Stomach (tissue), 19 donors: ENCODE measurements at places on chromosomes 12 and 14. TPM values are rescaled to one million over a fixed set of nuclear protein-coding genes. Genes with fewer than 3 reads are reported as not detected.

CACNA1C gene
- total RNA-seq, result 29.2 TPM

DNA sequence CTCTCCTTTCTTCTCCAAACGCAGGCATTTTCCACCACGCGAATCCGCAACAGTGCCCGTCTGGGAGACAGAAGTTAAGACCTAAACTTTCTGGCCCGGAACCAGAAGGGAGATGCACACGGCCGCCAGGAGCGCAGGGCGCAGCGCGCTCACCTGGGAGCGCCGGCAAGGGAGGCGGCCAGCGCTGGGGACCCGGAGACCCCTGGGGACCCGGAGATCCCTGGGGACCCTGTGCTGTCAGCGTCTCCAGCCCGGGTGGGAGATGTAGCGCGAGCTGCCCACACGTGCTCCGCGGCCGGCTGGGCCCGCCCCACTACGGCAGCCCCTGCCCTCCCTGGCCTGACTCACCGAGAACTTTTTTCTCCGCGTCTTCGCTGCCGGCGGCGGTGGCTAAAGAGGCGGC lies 620 bp downstream of the YBX3 start:
- peak; percentile 43 for DNase-seq

- no peak for DNase-seq
Observed at GRCh38 chr12:132698341-132698740, 11.0 kb downstream of the PXMP2 start.

DNA sequence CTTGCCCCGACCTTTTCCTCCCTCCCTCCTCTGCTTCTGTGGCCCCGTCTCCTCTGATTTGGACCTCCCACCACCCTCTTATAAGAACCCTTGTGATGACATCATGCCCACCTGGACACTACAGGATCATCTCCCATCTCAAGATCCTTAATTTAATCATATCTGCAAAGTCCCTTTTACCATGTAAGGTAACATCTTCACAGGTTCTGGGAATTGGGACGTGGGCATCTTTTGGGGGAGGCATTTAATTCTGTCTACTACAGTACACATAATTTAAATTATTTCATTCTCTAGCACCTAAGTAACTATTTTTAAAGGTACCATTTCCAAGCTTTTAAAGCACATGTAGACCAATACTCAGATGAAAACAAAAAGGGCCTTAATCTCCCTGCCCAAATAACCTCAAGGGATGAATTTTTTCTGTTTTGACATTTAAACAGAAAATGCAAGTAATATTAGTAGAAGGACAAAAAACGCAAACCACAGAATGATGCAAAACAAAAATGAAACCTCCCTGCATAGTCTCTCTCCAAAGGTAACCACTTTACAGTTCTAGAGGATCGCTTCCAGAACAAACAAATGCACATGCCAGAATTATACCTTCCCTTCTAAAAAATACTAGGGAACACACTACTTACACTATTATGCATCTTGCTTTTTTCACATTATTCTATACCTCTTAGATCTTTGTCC lies 222.1 kb downstream of the AACS start:
- no peak for DNase-seq

OR10A7 gene
- not detected for total RNA-seq

DNA sequence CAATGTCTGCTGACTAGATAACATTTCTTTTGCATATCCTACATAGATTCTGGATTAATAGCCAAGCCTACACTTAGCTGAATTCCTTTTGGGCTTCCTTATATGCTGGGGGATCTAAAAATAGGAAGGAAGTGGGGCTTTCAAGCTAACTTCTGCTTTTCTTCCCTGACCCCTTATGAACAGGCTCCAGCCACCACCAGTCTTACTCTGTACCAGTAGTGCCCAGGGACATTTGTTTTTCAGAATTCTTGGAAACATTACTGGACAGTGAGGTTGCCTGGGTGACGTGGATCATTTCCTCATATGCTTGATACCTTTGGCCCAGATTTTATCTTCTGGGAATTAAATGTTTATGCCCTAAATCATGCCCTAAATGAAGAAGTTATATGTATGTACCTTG lies 55.9 kb upstream of the SRRM4 start:
- DNase-seq, result no peak

DNA sequence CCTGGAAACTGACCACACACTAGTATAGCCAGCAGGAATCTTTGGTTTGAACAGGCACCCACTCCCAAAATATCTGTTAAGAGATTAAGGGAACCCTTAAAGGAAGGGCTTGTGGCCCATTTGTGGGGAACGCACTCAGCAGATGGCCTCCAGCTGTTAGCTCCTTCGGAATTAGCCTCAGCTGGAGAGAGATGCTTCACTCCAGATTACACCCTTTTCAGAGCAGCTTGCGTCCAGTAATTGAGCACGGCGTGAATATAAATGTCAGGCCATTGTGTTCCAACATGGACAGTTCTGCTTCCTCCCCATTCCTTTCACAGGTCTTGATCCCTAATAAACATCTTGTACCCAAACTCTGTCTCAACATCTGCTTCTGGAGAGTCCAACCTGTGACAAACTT lies 397.8 kb downstream of the SEC23A start:
- no peak for DNase-seq

DNA sequence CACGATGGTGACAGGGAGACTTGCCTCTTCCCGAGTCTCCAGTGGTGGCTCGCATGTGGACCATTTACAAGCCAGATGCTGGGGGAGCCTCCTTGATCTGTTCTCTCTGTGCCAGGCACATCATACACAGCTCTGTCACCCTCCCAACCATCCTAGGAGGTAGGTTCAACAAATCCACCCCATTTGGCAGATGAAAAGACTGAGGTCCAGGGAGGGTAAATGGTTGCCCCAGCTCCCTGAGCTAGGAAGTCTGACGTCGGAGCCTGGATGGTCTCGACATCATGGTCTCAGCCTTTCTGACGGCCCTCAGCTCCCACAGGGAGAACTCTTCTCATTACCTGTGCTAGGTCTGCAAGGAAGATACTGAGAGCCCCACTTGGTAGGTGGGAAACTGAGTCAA lies 189.6 kb downstream of the RBM19 start:
- no peak for DNase-seq

DNA sequence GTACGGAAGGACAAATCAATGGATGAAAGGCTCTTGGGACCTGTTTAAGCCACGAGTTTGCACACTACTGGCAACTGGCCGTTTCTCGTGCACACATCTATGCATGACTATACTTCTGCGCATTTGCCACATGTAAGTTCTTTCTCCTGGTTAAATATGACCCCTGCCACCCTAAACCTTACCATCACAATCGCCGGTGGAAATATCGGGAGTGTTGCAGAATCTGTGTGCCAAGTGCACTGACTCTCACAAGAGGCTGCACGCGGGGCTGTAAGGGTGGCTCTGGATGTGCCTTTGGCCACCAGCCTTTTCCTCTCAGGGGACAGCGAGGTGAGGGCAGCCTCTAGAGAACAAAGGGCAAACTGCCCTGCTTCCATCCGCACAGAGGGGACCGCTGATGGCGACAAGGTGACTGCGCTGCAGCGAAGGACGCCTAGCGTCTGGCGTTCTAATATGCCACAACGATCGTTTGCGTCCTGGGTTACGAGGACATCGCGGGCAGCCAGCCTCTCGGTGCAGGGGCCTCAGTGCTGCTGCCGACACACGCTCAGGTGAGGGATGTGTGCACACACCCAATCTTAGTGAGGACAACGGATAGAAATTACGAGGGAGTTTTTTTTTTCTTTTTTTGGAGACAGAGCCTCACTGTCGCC lies 232.2 kb downstream of the PCNX1 start:
- no peak for DNase-seq

- DNase-seq, result no peak
Observed at GRCh38 chr12:31035226-31035625, 38.4 kb upstream of the DDX11 start.

DNA sequence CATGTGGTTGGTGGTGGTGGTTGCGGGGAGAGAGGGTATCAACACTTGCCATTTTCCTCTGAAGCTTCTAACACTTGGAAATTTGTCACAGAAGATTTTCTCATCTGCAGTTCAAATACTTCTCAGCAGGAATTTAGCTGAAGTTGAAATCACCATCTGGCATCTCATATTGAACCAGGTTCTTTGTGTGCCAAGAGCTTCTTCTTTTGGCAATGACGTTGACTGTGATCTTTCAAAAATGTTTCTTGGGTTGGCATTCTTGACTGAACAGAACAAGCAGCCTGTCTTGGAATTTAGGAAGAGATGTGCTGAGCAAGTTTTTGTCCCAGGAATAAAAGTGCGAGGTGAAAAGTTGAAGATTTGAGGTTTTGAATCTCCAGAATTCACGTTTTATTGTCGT lies 8.7 kb upstream of the NIN start:
- DNase-seq, result no peak

DNA sequence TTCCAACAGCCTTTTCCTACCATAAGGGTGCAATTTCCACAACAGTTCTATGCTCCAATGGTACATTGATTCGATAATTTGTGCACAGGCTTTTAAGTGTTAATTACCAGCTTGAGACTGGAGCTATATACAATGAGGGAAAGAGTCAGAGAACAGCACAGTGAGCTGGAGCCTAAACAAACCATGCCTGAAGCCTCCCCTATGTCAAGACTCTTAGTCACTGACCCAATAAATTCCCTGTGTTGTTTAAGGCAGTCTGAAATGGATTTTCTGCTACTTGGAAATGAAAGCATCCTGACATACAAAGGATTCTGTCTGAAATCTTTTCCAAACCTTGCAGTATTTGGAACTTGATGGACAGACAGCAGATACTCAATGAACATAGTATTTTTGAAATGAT lies 149.0 kb downstream of the EFCAB11 start:
- DNase-seq, result no peak

PRIMA1 gene
- 4.8 TPM for total RNA-seq

GRCh38 chr12:20097626-20098025 lies 270.7 kb upstream of the PDE3A start:
- DNase-seq, result no peak
